HT1080 (cell line): ENCODE measurements at places on chromosomes 1 and 21.
A peak's percentile ranks its signal among the peaks of the same experiment; 100 is the strongest.

DNA sequence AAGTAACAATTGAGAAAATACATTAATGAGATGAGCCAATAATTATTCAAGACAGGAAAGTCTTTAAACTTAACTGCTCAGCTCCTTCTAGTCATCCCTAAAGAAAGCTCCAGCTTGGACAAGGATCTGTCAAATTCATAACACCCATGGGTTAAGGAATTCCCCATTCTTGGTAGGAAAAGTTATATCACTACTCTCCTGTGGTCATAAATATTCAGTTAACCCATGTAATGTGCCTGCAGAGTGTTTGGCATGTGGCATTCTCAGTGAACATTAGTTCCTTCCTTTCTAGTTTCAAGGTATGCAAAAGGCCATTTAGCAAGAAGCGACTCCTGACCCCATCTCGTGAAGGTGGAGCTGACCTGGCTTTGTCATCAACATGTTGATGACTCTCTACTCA lies 76.7 kb upstream of the VCAM1 start:
- DNase-seq: no peak

DNA sequence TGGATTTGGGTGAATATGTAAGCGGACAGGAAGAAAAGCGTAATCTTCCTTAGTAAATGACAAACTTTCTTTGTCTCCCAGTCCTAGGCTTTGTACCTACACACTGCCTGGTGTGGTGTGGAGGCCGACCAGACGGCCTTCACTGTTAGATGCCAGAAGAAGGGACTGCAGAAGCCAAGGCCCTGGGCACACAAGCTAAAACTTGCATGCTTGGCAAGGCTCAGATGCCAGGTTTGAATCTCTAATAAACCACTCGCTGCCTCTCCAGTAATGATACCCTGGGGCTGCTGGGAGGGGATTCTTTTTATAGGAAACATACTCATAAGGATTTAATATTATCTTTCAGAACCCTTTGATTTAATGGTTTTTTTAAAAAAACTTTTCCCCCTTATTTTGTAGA lies 263.8 kb downstream of the PTPRC start:
- no peak for DNase-seq

GRCh38 chr1:164804366-164804765 lies 245.4 kb downstream of the PBX1 start:
- no peak for DNase-seq

- no peak for DNase-seq
Observed at GRCh38 chr1:6329851-6330250, 63.7 kb downstream of the ACOT7 start.

DNA sequence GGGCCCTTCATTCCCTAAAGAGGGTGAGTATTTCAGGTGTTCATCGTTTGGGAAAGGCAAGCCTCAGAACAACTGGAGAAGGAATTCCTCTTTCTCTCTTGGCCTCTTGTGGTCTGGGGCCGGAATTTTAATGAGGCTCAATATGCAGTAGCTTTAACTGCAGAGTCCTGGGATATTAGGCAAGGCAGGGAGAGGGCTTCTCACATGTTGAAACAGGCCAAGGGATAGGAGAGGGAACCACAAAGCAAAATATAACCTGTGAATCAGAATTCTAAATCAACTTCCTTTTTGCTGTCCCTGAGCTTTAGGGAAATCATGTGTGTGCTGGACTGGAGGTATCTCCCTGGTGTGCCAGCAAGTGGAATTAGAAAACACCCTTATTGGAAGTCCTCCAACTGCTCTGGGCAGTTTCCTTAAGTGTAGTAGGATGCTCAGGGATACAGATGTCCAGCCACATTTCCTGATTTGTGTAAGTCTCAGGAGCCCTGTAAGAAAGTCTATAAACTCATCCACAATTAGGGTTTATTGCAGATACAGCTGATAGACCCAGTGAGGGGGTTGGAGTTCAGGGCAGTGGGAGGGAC lies 215.8 kb upstream of the ZRANB2 start:
- peak; percentile 28 for DNase-seq

DNA sequence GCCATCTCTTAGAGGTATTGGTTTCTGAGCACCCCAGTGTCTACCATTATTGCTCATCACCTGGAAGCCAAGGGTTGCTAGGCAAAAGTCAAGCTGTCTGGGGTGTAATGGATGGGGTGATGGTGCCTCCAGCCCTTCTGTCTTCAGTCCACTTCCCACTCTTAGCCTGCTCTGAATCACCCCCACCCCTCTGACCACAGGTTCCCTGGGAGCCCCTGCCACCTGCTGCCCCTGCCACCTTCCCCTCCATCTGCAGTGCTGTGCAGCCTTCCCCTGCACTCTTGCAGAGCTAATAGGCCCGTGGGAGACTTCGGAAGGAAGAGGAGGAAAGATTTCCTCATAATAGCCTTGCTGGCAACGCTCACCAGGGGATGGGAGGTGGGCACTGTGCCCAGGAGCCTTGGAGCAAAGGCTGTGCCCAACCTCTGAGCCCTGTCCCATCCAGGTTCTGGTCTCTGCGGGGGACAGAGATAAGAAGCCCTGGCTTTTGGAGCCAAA lies 35.5 kb downstream of the CAPN2 start:
- DNase-seq: no peak

GRCh38 chr1:156951371-156951770 lies 30.9 kb downstream of the LRRC71 start:
- DNase-seq: no peak

DNA sequence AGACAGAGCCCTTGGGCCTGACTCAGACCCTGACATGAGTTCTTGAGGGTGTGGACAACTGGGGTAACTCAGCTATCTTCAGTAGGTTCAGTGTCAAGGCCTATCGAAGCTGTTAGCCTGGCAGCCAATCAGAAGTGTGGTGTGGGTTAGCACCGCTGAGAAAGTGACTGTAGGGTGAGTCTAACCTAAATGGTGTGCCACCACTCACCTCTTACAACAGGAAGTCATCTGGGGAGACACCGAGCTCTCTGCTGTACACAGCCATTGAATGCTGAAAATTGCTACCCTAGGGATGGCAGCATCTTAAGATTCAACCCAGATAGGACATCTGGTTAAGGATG lies 44.6 kb downstream of the RASSF5 start:
- DNase-seq: no peak

DNA sequence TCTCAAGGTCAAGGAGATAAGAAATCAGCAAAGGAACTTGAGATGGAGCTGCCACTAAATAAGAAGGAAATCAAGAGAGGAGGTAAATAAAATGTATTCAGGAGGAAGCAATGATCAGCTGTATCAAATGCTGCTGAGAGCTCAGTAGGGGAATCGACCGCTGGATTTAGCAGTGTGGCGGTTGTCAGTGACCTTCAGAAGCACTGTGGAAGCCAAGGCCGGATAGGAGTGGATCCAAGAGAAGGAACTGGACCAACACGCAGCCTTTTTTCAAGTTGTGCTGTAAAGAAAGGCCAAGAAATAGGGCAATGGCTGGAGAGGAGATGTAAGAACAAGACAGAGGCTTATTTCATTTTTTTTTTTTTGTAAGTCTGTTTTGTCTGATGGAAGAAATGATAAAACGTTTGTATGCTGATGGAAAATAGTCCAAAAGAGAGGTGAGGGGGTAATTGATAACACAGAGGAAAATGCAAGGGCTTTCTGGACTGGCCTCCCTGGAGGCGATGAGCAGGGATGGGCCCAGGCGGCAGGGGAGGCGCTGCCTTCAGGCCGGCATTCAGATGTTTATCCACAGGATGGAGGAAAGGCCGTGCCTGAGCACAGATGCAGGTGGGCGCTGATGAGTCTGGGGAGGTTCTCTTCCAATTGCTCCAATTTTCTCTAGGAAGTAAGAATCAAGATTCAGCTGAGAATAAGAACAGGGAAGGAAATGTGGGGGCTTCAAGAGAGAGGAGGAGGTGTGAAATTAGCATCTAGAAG lies 17.5 kb upstream of the FAM43B start:
- DNase-seq: no peak

- no peak for DNase-seq
Observed at GRCh38 chr1:150512846-150513245, 2.7 kb upstream of the FALEC start.

DNA sequence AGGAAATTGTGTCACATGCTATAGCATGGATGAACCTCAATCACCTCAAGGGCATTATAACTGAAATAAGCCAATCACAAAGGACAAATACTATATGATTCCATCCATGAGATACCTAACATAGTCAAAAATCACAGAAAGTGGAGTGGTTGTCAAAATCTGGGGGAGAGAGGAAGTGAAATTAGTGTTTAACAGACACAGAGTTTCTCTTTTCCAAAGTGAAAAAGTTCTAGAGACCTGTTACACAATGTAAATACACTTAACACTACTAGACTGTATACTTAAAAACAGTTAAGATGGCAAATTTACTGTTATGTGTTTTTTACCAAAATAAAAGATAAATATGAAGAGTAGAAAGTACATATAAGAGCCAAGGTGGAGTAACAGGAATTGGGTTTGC lies 31.8 kb downstream of the ZNF644 start:
- DNase-seq: no peak
